ENCODE measurements at places on chromosomes 1 and 21. TPM values are rescaled to one million over a fixed set of nuclear protein-coding genes. Genes with fewer than 3 reads are reported as not detected.

Gene PCP4
- total RNA-seq, result not detected

Gene COL11A1
- not detected for total RNA-seq

Gene AK2
- total RNA-seq, result 217 TPM

Gene LCE1E
- not detected for total RNA-seq

GRCh38 chr1:166950156-166950555 lies 25.2 kb downstream of the ILDR2 start:
- no peak for DNase-seq

DNA sequence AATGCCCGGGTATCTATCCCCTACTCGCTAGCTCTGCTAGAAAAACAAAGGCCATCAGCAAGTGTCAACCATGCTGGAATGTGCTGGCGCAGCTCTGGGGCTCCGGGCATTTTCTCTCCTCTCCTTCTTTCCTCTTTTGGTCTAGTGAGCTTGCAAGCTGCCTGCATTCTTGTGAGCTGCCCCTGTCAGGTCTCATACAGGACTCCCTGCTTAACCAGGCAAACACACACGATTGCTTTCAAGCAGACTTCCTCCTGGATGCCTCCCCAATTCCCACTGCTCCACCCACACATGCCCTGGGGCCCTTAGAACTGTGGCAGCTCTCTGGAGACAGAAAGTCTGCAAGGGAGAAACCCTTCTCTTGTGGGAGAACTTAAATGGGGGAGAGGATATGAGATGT lies 35.7 kb upstream of the SUCO start:
- no peak for DNase-seq

DNA sequence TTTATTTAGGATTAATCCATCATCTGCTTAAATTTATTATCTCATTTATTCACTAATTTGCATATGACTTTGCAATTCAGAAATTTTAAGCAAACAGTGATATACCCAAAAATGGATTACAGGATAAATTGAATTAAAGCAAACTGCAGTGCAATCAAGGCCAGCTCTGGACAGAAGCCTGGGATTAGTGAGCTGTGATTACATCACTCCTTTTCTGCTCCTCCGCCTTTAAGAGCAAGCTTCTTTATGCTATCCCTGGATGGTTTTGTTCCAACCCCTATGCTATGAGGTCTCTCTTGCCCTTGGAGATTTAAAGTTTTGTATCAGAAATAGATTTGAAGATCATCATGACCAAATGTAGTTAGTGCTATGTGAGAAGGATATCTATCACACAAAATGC lies 32.6 kb downstream of the GPR52 start:
- no peak for DNase-seq
